Effector memory CD4-positive, alpha-beta T cell (primary cell): ENCODE measurements at places on chromosomes 2 and 18.
A peak's percentile ranks its signal among the peaks of the same experiment; 100 is the strongest.

- no peak for DNase-seq
These were observed 351.8 kb upstream of the TFPI start for GRCh38 chr2:187906021-187906420.

DNA sequence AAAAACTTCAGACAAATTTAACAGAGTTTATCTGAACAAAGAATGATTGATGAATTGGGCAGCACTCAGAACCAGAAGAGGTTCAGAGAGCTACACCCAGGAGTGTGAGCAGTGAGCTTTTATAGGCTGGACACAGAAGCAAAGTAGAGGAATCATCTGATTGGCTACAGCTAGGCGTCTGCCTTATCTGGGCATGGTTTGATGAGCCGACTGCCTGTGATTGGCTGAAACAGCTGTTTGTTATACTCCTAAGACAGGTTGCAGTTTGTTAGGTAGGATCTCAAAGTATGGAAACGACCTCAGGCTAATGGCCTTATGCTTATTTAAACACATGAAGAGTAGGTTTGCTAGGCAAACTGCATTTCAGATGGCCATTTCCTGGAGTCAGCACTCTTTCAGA, 188.9 kb downstream of the MYO1B start:
- DNase-seq, result no peak

DNA sequence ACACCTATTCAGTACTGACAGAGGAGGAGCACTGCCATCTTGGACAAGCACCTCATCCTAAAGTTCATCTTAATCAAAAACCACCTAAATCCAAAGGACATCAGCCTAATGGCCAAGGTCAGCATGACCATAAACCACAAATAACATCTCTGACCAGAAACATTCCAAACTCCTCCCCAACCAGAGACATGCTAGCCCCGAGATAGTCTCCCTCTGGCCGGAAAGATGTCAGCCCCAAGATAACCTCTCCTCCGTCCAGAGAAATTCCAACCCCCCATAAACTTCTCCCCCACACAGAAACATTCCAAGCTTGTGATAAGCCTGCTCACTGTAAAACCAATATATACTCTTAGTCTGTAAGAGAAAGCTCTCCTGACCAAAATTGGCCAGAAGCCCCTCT, 260.6 kb downstream of the CLIP4 start:
- no peak for DNase-seq

DNA sequence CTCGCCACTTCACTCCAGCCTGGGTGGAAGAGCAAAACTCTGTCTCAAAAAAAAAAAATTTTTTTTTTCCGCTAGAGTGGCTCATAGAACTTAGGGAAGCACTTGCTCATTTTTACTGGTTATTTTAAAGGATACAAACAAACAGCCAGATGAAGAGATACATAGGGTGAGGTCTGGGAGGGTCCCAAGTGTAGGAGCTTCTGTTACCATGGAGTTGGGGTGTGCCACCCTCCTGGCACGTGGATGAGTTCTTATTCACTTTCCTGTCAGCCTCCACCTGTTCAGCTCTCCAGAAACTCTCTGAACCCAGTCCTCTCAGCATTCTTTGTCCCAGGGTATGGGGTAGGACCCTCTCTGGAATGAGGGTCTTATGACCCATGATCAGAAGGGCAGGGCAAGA, 4.9 kb upstream of the MAT2A start:
- no peak for DNase-seq

DNA sequence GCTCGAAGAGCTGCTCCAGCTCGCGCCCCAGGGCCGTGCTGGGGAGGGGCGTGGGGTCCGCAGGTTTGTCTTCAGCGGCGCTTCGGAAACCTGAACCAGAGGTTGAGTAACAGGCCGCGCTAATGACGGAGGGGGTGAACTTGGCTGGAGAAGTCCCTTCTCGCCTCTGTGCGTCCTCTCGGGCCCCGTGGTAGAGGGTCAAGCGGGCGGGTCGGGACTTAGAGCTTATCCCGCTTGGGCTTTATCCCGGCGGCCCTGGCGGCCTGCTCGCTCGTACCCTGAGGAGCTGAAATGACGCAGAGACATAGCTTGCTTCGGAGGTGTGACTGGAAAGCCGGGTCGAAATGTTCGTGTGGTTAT, 479 bp downstream of the RNMT start:
- peak; percentile 19 for DNase-seq

DNA sequence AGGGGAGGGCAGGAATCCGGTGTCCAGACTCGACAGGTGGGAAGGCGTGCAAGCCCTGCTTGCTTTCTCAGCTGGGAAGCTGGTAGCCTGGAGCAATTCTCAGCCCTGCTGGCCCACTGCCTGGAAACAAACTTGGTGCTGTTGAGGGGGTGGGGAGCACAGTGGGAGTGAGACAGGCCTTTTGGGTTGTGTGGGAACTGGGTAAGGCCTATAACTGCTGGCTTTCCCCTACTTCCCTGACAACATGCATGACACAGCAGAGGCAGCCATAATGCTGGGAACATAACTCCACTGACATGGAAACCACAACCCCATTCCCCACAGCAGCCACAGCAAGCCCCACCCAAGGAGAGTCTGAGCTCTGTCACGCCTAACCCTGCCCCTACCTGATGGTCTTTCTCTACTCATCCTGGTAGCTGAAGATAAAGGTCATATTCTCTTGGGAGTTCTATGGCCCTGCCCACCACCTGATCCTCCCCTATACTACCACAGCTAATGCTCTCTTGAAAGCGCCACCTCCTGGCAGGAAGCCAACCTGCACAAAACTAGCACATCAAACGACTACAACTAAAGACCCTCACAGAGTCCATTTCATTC, 122.9 kb upstream of the ACVR1C start:
- DNase-seq, result peak; percentile 3

GRCh38 chr2:213995400-213996105, 415.3 kb upstream of the VWC2L start:
- no peak for DNase-seq

DNA sequence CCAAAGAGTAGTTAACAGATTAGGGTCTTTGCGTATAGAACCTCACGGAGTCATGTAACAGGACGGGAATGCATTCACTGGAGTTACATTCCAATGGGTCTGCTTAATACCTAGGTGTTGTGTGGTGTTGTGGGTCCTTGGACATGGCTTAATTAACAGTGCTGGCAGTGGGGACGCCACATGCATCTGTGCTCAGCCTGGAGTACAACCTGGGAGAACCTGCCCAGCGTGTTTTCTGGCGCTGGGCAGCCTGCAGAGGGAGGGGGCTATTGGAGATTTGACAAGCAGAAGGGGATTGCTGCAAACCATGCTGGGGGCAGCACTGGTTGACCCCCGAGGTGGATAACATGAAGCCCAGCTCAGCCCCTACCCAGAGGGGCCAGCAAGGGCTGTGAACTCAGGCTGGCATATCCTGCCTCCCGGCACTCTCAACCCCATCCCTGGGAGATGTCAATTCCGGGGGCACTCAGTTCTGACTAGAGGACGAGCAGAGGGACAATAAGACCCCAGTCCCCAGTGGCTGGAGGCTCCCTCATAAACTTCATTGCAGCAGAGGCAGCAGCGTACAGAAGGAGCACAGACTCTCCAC, 29.3 kb upstream of the COPS8 start:
- no peak for DNase-seq

DNA sequence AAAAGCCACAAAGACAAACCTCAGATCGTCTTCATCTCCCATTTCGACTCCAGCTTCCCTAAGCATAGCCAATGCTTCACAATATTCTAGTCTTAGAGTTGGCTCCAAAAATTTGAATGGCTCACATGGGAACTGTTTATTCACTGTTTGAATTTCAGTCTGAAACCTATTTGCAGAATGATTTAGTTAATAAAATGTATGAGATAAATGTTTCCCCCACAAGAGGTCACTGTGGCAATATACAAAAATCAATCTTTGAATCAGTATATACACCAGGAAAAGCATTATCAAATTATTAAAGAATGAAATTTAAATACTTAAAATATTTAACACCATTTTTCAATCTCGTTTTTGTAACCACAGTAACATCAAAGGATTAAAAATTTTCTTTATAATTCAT, 40.0 kb upstream of the MCM6 start:
- no peak for DNase-seq

- no peak for DNase-seq
These were observed 4.1 kb downstream of the CYTIP start for GRCh38 chr2:157439824-157440186.

DNA sequence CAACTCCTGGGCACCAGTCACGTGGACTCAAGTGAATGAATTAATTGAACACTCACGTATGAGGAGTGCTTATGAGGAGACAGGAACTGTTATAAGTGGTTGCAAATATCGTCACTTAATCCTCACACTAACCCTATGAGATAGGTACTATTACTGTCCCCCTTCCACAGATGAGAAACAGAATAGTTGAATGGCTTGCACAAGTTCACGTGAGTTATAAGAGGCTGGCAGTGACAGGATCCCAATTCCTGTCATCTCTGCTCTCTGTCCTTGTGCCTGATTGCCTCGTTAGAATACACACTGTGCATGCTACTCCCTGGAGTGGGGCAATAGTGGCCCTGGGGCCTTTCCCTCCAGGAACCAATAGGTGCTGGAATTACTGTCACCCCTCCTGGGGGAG, 253.5 kb downstream of the DYSF start:
- no peak for DNase-seq

GRCh38 chr2:17258861-17259260, 259.4 kb downstream of the RAD51AP2 start:
- DNase-seq, result no peak
